Fibroblast of lung (primary cell): ENCODE measurements at places on chromosomes 4 and X. TPM values are rescaled to one million over a fixed set of nuclear protein-coding genes. Genes with fewer than 3 reads are reported as not detected.

- no peak overlapping the region for H3K27ac ChIP-seq
- H3K4me3 ChIP-seq: no peak overlapping the region
- DNase-seq: no peak
- no peaks in the 10 kb centered on the region for H3K27me3 ChIP-seq
- peaks cover 3% of the 10 kb centered on the region for H3K4me1 ChIP-seq
These were observed 40.1 kb downstream of the NOP14 start for GRCh38 chr4:2923141-2923551.

- H3K4me1 ChIP-seq: no peaks in the 10 kb centered on the region
- H3K4me3 ChIP-seq: no peak overlapping the region
- H3K36me3 ChIP-seq: no peaks in the 10 kb centered on the region
- DNase-seq: peak; percentile 29
- no peak overlapping the region for H3K27ac ChIP-seq
These were observed 262.0 kb downstream of the COL25A1 start for GRCh38 chr4:109040441-109040840.

DNA sequence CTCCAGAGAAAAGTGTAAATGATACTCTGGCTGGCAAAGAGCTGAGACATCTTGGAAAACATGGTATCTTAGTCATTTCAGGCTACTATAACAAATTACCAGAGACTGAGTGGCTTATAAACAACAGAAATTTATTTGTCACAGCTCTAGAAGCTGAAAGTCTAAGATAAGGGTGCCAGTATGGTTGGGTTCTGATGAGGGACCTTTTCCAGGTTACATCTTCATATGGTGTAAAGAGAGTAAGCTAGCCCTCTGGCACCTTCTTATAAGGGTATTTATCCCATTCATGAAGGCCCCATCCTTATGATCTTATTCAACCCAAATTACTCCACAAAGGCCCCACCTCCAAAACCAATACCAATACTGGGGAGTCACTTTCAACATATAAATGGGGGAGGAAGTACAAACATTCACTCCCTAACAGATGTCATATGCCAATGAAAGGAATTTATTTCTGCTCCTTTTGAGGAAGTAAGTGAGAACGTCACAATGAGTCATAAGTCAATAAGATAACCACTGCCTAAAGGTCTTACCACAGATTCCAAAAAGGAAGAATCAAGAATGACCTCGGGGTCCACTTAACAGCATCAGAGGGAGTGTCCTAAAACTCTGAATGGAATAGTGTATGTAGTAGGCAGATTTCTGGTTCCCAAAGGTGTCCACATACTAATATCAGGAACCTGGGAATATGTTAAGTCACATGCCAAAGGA, 246.6 kb downstream of the OPHN1 start:
- H3K27ac ChIP-seq: no peak overlapping the region
- peak; percentile 17 for DNase-seq
- H3K4me3 ChIP-seq: no peak overlapping the region
- no peaks in the 10 kb centered on the region for H3K4me1 ChIP-seq
- no peaks in the 10 kb centered on the region for H3K36me3 ChIP-seq
- H3K27me3 ChIP-seq: no peaks in the 10 kb centered on the region

DNA sequence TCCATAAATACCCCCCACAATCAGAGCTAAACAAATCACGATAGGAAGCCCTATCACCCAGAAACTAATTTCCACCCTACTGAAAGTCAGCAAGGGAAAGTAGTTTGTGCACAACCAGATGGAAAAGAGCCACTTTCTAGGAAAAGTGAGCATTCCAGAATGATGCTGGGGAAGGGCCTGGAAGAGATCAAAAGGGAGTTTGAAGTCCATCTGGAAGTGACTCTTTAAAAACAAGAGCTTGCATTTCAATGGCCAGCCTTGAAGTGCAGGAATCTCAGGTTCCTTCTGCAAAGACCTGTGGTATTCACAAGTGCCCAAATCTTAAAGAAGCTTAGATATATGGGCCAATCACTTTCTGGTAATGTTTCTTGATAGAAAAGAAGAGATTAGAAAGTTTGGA, 97.0 kb upstream of the LDB2 start:
- no peaks in the 10 kb centered on the region for H3K27me3 ChIP-seq
- no peak overlapping the region for H3K27ac ChIP-seq
- H3K36me3 ChIP-seq: no peaks in the 10 kb centered on the region
- no peak overlapping the region for H3K4me3 ChIP-seq
- no peaks in the 10 kb centered on the region for H3K4me1 ChIP-seq

GRCh38 chr4:171650543-171650942, 162.7 kb upstream of the GALNTL6 start:
- H3K27ac ChIP-seq: no peak overlapping the region
- H3K4me3 ChIP-seq: no peak overlapping the region
- DNase-seq: no peak
- H3K36me3 ChIP-seq: no peaks in the 10 kb centered on the region

DNA sequence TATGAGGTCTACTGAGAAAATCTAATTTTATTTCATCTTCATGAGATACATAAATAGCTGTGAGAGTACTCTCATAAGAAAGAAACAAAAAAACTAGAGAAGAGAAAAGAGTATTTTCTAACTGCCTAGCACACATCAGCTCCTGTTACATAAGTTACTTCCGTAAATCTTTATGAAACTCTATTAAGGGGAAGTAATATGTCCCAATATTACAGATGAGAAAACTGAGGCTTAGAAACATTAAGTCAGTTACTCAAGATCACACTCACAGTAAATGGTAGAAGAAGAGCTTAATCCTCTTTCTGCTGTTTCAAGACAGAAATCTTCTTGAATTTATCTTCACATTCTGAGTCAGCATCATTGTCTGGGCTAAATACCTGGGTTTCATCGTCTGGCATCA, 164.1 kb downstream of the DTHD1 start:
- no peaks in the 10 kb centered on the region for H3K36me3 ChIP-seq
- H3K4me3 ChIP-seq: no peak overlapping the region
- no peaks in the 10 kb centered on the region for H3K4me1 ChIP-seq
- H3K27ac ChIP-seq: no peak overlapping the region

GRCh38 chr4:1713003-1713851, 1.1 kb upstream of the SLBP start:
- DNase-seq: no peak
- peaks cover 2% of the 10 kb centered on the region for H3K4me1 ChIP-seq
- peak overlapping the region; percentile 59 for H3K4me3 ChIP-seq
- H3K36me3 ChIP-seq: peaks cover 13% of the 10 kb centered on the region

DNA sequence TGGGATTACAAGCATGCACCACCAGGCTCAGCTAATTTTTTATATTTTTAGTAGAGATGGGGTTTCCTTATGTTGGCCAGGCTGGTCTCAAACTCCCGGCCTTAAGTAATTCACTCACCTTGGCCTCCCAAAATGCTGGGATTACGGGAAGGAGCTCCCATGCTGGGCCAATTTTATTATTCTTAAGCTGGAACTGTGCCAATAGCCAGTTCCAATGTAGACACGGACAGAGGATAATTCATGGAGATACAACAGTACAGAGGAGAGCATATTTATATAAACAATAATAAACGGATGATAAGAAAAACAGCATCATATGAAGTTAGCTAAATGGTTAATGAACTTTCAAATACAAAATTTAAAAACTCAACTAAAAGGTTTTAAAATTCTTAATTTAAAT, 87.8 kb downstream of the PPA2 start:
- no peak for DNase-seq
- no peaks in the 10 kb centered on the region for H3K4me1 ChIP-seq
- no peak overlapping the region for H3K27ac ChIP-seq
- H3K36me3 ChIP-seq: peaks cover 2% of the 10 kb centered on the region
- no peak overlapping the region for H3K4me3 ChIP-seq

GRCh38 chr4:109648997-109649575, 54.2 kb downstream of the CASP6 start:
- no peaks in the 10 kb centered on the region for H3K4me1 ChIP-seq
- H3K4me3 ChIP-seq: no peak overlapping the region
- DNase-seq: no peak
- H3K27ac ChIP-seq: no peak overlapping the region
- no peaks in the 10 kb centered on the region for H3K27me3 ChIP-seq
- H3K36me3 ChIP-seq: no peaks in the 10 kb centered on the region

- H3K36me3 ChIP-seq: no peaks in the 10 kb centered on the region
- H3K4me3 ChIP-seq: no peak overlapping the region
- DNase-seq: no peak
- no peak overlapping the region for H3K27ac ChIP-seq
These were observed 79.5 kb downstream of the FAM184B start for GRCh38 chr4:17701882-17702281.

DNA sequence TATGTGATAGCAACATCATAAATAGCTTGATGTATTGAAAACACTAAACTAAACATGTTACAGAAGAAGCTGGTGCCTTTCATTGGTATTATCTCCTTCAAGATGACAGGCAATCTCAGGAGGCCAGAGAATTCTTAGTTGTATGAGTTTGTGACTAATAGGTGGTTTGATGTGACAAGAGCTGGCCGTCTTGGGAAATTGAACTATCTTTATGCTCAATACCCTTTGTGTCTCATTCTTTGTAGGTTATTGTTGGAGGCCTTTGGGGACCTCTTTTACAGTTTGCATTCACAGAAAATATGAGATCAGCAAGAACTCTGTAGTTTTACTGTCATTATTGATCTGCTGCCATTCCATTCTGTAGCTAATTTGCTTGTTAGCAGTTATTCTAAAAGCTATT, 659.2 kb upstream of the PITX2 start:
- H3K27me3 ChIP-seq: no peaks in the 10 kb centered on the region
- no peak overlapping the region for H3K27ac ChIP-seq
- no peaks in the 10 kb centered on the region for H3K36me3 ChIP-seq
- DNase-seq: no peak
- no peak overlapping the region for H3K4me3 ChIP-seq

DNA sequence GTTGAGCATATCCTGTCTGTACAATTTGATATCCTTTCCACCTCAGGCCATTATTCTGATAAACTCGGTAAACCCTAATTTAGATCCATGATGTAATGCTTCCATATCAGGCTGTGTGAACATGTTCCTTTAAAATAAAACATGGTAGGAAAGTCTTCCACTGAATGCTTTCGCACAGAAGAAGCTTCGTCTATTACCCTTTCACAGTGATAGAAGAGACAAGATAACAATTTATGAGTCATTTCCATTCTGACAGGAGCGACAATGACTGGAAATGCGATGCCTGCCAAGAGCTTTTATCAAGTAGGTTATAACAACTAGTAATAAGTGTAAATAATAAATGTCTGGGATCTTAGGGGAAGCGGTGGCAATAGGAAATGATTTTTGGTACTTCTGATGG, 98.8 kb downstream of the TTC29 start:
- no peak overlapping the region for H3K4me3 ChIP-seq
- H3K27ac ChIP-seq: no peak overlapping the region
- H3K27me3 ChIP-seq: no peaks in the 10 kb centered on the region
- H3K36me3 ChIP-seq: no peaks in the 10 kb centered on the region
- no peak for DNase-seq

- no peaks in the 10 kb centered on the region for H3K27me3 ChIP-seq
- H3K4me3 ChIP-seq: no peak overlapping the region
- DNase-seq: no peak
- H3K4me1 ChIP-seq: no peaks in the 10 kb centered on the region
These were observed 35.7 kb downstream of the PIGG start for GRCh38 chr4:534576-535151.

GRCh38 chr4:1043651-1044468, 32.4 kb downstream of the FGFRL1 start:
- DNase-seq: peak; percentile 99
- no peaks in the 10 kb centered on the region for H3K36me3 ChIP-seq

Gene MUC7
- not detected in 2 replicates for total RNA-seq

Gene RHOXF2
- total RNA-seq: not detected in 2 replicates

Gene CT83
- total RNA-seq: not detected in 2 replicates

Gene H2BW1
- total RNA-seq: not detected in 2 replicates
